ENCODE measurements at places on chromosomes 1 and 21.

DNA sequence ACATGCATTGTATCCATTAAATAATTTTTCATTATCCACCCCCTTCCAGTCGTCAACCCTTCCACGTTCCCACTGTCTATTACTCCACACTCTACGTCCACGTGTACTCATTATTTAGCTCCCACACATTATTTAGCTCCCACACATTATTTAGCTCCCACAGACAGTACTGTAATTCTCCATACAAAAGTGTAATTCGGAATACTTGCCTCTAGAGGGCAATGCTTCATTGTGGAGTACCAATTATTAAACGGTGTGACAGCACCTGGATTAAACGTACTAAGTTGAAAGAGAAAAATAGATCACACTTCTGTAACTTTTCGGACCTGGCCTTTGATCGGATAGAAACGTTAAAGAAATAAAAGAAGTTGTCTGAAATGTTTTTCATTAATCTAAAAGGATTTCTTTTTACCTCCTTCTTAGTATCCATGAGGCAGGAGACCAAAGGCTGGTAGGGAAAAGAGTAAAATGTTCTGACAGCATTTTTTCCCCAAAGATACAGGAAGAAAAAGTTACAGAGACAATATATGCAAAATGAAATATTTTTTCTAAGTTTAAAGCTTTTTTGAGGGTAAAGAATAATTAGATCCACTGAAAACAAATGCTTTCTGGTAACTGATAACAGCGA is 99.2 kb downstream of the LHX8 start:
- no peak for DNase-seq

DNA sequence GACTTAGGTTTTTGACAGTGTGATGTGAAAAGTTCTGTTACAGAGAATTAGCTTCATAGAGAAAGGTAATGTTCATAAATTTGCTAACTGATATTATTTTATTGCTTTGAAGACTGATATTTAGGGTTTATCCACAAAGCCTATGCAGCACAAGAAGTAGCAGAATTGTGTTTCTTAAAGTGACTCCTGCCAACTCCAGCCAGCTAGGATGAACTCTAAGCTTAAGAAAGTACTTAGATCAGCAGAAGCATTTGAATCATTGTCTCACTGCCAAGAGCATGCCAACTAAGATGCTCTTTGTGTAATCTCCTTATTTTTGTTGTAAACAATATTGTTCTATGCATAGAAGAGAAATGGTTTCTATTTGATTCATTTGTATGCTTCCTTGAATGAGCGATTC is 589.4 kb upstream of the ADGRL4 start:
- no peak for DNase-seq

GRCh38 chr1:5991381-5992025 is 722 bp downstream of the NPHP4 start:
- peak; percentile 46 for DNase-seq

DNA sequence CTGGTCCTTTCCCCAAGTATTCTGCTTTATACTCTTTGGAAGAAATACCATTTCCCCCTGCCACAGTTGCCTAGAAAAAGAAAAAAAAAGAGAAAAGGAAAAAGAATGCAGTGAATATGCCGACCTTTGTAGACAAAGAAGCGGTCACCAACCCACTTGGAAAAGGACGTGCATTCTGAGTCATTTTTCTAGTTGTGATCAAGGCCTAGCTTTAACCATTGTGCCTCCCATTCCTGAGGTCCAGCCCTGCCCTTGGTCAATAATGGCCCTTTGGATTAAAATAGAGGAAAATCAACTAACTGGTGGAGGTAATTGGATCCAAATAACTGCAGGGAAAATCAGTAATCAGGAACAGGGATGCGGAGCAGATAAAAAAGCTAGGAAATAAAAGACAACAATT is 24.8 kb downstream of the S1PR1 start:
- DNase-seq: peak; percentile 16

DNA sequence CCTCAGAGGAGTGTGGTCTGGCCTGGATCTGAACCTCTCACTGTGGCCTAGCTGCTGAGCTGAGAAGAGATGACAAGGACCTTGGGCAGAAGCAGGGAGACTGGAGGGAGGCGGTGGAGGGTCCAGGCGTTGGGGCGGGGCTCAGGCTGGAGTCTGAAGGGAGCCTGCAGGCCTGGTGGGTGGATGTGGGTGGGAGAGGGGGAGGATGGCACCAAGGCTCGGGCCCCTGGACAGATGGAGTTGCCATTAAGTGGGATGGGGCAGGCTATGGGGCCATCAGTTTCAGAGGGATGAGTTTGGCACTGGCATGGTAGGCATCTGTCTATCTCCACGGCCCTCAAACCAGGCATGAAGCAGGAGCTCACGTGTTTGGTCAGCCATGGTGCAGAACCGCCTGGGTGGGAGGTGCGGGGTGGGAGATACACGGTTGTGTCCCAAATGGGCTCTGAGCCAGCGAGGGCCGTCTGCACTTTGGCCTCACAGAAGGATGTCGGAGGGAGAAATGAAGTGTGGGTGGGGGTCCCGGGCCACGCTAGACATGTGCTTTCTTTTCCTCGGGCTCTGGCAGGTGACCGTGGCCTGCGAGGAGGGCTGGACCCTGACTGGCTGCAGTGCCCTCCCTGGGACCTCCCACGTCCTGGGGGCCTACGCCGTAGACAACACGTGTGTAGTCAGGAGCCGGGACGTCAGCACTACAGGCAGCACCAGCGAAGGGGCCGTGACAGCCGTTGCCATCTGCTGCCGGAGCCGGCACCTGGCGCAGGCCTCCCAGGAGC is 23.6 kb downstream of the PCSK9 start:
- no peak for DNase-seq

DNA sequence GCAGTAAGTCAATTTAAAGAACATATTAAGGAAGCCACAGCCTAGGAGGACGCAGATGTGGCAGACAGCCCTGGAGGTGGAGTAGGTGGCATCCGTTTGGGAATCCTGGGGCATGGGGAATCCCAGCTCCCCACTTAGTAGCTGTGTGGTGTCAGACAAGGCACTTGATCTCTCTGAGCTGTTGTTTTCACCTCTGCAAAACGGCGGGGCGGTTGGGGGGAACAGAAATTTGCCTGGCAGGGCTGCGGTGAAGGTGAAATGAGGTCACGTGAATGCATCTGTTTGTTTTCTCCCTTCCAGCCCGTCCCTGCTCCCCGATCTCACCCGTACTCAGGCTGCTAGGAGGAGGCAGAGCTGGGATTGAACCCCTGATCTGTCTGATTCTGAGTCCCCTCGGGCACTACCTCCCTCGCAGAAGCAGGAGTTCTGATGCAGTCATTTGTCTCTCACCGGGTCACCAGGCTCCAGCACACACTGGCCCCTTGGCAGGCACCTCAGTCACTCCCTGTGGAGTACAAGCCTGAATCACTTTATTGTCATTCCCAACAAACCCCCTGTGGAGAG is 2.2 kb upstream of the LAPTM5 start:
- peak; percentile 73 for DNase-seq

GRCh38 chr1:205963352-205964155 is 20.3 kb upstream of the SLC26A9 start:
- no peak for DNase-seq

DNA sequence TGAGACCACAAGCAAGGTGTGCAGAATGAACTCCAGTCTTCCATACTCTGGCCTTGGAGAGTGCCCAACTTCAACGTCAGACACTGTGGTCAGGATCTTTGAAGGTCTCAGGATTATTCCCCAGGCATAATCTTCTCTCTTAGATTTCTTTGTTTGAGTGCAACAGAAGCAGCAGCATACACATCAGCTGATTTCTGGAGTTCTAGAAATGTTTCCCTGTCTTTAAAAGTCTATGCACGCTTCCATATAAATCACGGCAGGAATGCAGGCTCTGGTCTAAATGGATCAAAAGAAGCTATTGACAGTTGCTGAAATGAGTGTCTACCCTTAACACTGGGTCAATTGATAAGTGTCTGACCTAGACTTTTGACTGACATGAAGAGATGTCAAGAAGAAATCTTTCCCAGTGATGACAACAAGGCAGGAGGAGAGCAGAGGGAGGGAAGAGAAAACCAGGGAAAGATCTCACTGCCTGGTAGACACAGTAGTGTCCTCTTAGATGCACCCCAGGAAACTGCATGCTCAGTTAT is 279.7 kb downstream of the SPATA17 start:
- no peak for DNase-seq

GRCh38 chr1:33048426-33048825 is 11.7 kb upstream of the AK2 start:
- no peak for DNase-seq

DNA sequence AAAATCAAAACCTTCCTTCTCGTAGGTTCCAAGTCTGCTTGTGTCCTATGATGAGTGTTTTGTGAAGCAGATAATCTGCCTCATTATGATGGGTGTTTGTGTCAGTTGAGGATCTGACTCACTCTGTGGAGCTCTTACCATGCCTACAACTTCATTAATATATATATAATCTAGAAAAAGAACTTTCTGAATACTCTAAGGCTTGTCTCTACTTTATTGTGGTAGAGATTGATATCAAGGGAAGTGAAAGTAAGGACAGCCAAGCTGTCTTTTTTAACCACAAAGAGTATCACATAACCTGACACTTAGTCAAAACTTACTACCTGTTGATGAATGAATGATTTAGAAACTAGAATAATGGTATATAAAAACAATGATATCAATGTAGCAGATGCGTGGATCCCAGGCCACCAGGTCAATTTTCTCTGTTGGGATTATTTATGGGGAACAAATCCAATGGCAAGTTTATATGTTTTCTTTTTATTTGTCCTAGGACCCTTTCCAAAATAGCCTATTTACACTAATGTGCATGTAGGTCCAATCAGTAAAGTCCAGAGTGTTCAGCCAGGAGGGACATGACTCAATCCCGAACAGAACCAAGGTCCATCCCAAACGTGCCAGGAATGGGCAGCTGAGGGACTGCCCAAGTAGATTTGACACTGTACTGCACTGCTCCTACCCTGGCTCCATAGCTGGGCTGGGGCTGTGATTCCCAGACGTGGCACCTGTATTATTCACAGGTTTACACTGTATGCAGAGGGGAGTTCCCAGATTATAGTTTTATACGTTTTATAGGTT is 182.3 kb upstream of the GREM2 start:
- DNase-seq: no peak

GRCh38 chr1:54464477-54465146 is 58.4 kb upstream of the SSBP3 start:
- no peak for DNase-seq

GRCh38 chr1:21576798-21577187 is 67.6 kb downstream of the ALPL start:
- no peak for DNase-seq

DNA sequence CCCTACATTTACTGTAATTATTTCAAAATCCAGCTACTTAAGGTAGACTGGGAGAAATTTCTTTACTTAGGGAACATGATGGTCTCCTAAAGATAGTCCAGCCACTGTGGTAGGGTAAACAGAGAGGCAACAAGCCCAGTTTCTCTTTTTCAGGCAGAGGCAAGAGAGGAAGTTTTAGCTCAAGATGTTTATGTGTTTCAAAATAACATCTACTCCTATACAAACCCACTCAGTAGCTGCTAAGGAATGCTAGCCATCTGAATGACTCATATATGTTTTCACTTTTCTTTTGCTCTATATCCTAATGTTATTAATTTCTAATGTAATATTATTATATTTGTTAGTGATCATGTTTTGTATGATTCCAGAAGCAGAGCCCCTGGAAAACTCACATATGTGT is 856.6 kb downstream of the PLA2G4A start:
- DNase-seq: no peak

DNA sequence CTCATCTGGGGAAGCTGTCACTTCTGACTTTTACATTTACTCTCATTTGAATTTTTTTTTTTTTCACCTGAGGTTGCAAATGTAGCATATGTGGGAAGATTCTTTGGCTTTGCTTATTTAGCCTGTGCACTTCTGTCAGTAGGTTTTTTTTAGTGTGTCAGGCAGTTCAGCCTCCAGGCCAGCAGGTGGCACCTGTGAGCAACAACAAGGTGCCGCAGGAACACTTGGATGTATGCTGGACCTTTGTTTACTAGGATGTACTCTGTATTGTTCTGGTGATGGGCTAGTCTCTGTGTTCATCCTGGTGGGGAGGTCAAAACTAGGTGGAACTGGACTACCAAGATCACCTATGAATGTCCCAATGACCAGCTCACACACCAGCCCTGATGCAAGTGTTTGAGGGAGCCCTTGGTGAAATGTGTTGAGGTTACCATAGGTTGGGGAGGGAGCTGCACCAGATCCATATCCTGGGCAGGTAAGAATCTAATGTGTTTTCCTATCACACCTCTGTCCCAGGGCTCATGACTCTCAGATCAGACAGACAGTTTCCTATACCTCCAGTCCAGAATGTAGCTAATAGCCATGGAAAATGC is 618.2 kb downstream of the BRINP3 start:
- DNase-seq: peak; percentile 50

- no peak for DNase-seq
Measured at GRCh38 chr1:207991583-207992026, 80.7 kb upstream of the CD34 start.

DNA sequence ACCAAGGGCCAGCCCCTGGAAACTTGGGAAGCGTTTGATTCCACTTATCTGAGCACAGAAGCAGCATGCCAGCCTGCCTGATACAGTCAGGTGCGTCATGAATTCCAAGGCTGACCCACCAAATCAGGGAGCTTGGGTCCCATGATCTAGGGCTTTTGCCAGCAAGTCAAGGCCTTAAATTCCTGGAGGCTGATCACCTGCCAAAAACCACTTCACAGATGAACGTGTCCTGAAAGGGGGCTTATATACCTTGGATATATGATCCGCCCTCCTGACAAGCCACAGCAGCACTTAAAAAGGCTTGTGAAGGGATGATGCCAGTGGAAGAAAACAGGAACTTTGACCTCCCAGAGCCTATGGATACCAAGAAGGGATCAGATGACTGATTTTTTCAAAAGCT is 24.0 kb upstream of the CLIC6 start:
- DNase-seq: no peak

GRCh38 chr1:117146072-117146471 is 24.5 kb upstream of the TRIM45 start:
- DNase-seq: no peak

- no peak for DNase-seq
Measured at GRCh38 chr1:150508982-150509381, 1.1 kb downstream of the ECM1 start.

- DNase-seq: no peak
Measured at GRCh38 chr1:29272147-29272907, 36.0 kb downstream of the PTPRU start.
